GM19239 (cell line): ENCODE measurements at places on chromosomes 12 and 14.

GRCh38 chr14:70782361-70782760 lies 27.0 kb downstream of the MAP3K9 start:
- no peak for DNase-seq

GRCh38 chr12:76855271-76855670 lies 23.5 kb downstream of the CSRP2 start:
- no peak for DNase-seq

DNA sequence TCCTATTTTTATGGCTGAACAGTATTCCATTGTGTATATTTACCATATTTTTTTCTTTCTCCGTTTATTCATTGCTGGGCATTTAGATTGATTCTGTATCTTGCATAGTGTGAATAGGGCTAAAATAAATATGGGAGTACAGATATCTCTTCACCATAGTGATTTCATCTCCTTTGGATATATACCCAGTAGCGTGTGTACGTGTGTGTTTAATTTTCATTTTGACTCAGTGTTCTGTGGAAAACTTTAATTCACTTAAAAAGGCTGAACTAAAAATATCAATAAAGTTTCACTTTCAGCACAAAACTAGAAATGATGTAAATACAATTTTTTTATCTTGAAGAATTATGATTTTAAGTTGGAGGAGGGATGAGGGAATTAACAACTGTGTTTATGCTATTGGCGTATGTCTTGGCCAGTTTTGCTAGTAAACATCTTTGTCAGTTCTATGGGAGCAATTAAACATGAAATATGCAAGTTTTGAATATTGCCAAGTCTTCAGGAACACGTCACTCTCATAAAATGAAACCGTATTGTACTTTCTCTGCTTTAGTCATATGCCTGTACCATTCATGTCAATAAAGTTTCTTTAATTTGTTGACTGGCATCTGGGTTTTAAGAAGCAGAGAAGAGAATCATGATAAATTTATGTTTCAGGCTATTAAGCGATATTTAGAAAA lies 99.8 kb downstream of the PTGER2 start:
- DNase-seq = no peak

GRCh38 chr14:20539906-20540305 lies 20.9 kb downstream of the RNASE9 start:
- DNase-seq = no peak

GRCh38 chr14:77364146-77364545 lies 12.7 kb downstream of the TMED8 start:
- no peak for DNase-seq

GRCh38 chr12:46557539-46558373 lies 185.2 kb upstream of the SLC38A2 start:
- no peak for DNase-seq

DNA sequence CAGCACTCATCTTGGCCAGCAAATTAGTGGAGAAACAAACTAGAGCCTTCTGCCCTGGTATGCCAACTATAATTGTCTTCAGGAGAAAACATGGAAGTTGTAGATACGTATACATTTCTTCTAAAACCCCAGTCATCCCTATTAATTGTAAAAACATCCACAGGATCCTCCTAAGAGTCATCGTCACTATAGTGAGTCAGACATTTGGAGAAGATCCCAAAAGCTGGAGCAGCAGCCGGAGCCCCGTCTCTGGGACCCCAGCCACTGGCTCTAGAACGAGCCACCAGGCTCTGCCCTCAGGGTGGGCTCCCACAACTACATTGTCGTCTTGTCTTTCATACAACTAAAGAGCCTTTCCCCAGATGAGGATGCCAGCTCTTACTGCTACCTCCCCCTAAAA lies 15.5 kb downstream of the PRKAB1 start:
- no peak for DNase-seq

DNA sequence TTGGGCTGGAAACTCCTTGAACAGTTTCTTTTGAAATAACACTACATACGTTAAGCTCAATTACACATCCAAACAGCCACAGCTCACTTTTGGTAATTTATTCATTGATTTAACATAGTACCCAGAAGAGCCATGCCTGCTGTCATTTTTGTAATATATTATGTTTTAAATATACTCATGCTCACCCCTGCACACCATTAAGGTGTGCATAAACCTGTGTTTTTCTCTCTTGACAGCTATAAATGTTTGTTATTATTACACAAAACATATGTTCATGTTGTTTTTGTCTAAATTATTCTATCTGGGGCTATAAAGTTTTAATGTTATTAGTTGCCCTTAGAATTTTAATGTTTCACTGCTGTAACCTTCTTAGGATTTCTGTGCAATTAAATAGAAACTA lies 296.1 kb downstream of the AKAP6 start:
- DNase-seq = no peak

GRCh38 chr12:28855761-28856310 lies 293.2 kb upstream of the FAR2 start:
- DNase-seq = no peak

- no peak for DNase-seq
These were observed 6.7 kb downstream of the GPR132 start for GRCh38 chr14:105058521-105059034.

GRCh38 chr12:111596985-111597830 lies 1.9 kb downstream of the ATXN2 start:
- DNase-seq = peak; percentile 38

GRCh38 chr14:69539631-69540410 lies 34.9 kb downstream of the CCDC177 start:
- no peak for DNase-seq

- no peak for DNase-seq
These were observed 40.7 kb upstream of the TMEM263 start for GRCh38 chr12:106914796-106915634.

- DNase-seq = no peak
These were observed 54.9 kb downstream of the TRMT5 start for GRCh38 chr14:60926002-60926401.

DNA sequence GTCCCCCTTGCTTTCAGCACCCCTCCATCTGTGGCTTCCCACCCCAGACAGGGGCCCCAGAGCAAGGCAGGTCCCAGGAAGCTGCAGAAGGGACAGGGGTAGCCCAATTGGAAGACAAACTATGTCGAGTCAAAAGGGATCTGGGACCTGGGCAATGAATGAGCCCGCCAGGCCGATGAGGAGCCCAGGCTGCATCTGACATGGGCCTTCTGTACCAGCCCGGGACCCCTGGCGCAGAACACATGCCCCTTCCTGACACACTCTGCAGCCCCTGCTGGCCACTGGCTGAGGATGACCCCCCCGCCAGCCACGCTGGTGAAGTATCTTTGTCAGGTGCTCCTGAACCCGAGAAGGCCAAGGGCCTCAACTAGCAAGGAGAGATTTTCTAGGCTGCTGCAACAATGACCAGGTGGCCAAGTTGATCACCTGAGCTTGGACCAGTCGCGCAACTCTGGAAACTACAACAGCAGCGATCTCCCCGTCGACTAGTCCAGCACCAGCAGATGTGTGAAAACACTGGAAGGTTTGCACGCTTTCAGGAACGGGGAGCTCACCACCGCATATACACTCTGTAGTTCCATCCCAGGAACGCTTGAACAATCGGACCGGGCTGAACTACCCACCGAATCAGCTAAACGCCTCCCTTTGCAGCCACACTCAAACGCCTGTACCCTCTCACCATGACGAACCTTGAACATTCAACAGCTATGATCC lies 119.0 kb downstream of the NCOR2 start:
- DNase-seq = no peak

GRCh38 chr12:113062502-113063395 lies 6.2 kb downstream of the DTX1 start:
- DNase-seq = no peak

DNA sequence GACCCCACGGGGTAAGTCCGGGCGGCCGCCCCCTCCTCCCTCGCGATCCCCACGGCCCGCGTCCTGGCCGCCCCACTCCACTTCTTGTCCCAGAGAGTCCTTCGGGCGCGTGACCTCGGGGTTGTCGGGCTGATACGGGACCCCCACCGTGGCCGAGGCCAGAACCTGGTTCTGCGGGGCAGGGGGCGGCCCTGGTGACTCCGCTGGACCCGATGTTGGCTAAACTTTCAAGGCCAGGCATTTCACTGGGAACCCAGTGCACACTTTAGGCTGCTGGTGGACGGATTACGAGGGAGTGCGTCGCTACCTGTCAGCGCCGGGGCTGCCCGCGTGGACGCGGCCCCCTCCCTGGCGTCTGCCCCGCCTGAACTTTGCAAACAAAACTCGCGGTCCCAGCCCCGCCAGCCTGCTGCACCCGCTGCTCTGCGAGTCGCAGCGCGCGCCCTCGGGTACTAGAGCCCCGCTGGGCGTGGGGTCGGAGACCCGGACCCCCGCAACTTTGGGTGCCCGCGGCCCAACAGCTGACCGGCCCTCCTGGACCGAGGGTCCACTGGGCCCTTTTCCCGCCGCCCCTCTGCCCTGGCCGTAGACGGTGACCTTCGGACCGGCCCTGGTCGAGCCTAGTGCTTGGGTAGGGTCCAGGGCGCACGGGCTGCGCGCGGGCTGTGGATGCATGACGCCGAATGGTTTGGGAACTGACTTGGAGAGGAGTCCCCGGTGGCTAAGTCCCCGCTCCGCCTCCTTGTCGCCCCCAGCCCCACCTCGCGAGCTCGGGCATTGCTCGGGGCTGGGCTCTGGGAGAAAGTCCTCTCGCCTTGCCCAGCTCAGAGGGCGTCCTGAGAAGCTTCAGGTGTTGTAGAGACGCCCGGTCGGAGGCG lies 624 bp downstream of the RIN3 start:
- no peak for DNase-seq

GRCh38 chr12:108967869-108968540 lies 52.9 kb downstream of the SVOP start:
- no peak for DNase-seq

DNA sequence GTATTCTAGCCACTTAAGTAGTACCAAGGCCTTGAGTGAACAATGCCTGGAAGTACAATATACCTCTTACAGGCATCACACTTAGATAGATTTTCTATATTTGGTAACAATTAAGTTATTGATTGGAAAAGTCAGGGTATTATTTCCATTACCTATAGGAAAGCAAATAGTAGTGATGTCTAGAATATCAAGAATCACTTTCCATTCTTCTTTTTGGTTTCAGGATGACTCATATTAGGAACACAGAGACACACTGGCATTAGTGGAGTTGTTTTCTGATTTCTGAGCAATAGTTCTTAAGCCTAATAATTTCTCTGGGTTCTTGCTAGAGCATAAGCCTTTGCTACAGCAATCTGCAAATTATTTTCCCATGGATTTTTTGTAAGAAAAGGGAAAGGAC lies 1640.0 kb upstream of the SEL1L start:
- no peak for DNase-seq

- no peak for DNase-seq
These were observed 35.7 kb downstream of the LRFN5 start for GRCh38 chr14:41642367-41642766.

- no peak for DNase-seq
These were observed 178.6 kb upstream of the EEA1 start for GRCh38 chr12:93107514-93108312.

- no peak for DNase-seq
These were observed 828.8 kb upstream of the SEL1L start for GRCh38 chr14:82362452-82362851.

DNA sequence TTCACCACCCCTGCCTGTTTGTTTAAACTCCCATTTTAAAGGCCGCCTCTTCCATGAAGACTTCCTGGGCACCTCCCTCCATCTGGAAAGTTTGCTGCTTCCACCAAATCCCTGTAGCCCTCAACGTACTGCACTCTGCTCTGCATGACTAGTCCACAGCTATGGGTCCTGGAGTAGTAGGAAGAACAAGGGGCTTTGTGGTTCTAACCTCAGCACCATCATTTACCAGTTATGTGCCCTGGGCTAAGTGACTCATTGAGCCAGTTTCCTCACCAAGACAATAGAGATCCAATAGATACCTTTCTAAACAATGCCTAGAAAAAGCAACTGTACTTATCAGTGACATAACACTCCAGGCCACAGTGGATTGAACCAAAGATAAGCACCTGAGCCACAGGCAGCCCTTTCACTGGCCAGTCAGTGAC lies 8.5 kb upstream of the LTBP2 start:
- no peak for DNase-seq
